AG08396 (cell line): ENCODE measurements at places on chromosomes 5 and 9.

- DNase-seq, result no peak
These were observed 269.1 kb downstream of the EFNA5 start for GRCh38 chr5:107401470-107402122.

- DNase-seq, result no peak
These were observed 209.1 kb downstream of the MAPKAP1 start for GRCh38 chr9:125497906-125498305.

DNA sequence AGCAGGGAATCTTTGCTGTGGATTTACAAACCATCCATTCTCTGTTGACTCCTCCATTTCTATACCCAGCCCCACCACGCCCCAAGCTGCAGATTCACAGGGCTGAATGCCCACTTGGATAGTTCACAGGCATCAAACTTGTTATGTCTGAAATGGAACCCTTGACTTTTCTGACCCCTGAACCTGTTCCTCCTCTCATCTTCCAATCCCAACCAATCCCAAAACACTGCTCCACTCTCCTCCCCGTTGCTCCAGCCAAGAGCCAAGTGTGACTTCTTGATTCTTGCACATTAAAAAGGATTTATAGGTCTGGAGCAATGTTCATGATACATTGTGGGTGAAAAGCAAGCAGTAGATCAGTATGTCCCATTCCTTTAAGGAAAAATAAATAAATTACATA is 145.6 kb downstream of the DAB2IP start:
- DNase-seq, result no peak

- no peak for DNase-seq
These were observed 1.8 kb downstream of the LCNL1 start for GRCh38 chr9:136984464-136985026.

- no peak for DNase-seq
These were observed 6.6 kb downstream of the PSAT1 start for GRCh38 chr9:78303377-78304062.

GRCh38 chr5:1175801-1176472 is 25.5 kb upstream of the SLC6A19 start:
- no peak for DNase-seq

DNA sequence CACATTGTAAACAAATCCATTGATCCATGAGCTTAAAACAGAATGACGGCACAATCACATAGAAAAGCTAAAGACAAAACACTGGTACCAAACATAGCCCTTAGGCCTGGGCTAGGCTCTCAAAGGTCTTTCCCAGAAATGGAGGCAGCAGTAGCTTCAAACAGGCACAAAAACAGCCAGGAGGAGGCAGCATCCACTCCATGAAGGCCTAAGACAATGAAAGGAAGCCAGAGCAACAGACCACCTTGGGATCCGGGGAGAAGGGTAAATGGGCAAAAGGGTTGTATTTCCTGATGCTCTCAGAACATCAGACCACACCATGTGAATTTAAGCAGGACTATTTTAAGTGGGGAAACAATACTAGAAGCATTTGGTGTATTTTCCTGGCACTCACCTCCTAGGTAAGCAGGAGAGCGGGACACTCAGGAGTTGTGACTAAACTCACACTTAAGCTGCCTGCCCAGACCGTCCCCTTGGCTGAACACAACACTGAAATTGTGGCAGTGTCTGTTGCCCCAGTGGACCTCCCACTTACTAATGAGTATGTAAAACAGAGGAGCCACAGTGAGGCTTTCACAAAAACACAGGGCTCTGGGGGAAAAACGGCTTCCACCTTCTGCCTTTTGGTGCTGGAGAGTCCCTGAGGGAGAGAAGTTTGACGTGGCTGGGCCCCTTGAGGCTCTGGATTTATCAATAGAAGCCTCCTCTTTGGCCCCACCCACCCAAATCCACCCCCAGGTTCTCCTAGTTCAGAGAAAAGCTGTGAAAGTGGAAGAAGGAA is 11.9 kb downstream of the GNPDA1 start:
- DNase-seq, result no peak

DNA sequence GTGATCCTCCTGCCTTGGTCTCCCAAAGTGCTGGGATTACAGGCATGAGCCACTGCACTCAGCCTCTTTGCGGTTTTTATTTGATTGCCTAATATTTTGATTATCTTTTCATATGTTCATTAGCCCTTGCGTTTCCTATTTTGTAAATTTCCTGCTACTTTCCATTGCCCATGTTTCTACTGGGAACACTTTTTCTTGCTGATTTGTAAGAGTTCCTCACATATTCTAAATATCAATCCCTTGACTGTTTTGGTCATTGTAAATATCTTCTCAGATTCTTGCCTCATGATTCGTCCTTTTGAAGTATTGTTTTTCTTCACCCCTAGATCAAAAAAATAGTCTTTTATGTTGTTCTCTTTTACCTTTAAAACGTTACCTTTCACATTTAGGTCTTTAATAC is 37.9 kb upstream of the TTC1 start:
- DNase-seq, result peak; percentile 66

DNA sequence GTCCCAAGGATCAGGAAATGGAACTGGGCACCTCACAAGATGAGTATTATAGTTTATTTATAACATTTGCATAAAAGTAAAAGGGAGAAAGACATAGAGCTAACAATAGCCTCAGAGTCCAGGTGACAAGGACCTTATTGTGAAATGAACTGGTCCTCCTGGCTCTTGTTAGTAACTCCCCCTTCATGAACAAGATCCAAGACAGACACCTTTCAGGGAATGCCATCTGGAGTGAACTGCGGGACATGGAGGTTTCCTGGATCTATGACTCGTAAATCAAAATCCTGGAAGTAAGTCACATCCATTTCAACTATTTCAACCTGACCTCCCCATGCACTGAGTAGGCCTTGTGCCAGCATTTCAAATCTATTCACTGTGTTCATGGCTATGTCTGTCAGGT is 129.5 kb upstream of the GAS1 start:
- no peak for DNase-seq

GRCh38 chr5:174675916-174676315 is 48.5 kb upstream of the MSX2 start:
- no peak for DNase-seq

- peak; percentile 16 for DNase-seq
These were observed 108.4 kb downstream of the ENTREP1 start for GRCh38 chr9:69433392-69433791.

GRCh38 chr5:144033486-144033885 is 137.0 kb downstream of the YIPF5 start:
- DNase-seq, result no peak

GRCh38 chr5:154737667-154738320 is 17.4 kb upstream of the LARP1 start:
- DNase-seq, result no peak

DNA sequence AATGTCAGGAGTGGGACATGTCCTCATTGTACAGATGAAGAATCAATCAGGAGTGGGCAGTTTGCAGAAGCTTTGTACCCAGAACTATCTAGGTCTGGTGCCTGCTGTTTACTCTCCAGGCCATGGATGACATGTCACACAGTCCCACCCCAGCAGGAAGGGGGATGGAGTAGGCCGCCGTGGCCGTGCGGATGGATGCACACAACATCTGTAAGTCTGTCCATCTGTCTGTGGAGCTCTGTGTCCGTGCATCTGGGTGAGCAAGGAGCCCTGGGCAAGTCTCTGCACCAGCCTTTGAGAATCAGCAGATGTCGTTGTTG is 311.5 kb upstream of the IRX4 start:
- no peak for DNase-seq

DNA sequence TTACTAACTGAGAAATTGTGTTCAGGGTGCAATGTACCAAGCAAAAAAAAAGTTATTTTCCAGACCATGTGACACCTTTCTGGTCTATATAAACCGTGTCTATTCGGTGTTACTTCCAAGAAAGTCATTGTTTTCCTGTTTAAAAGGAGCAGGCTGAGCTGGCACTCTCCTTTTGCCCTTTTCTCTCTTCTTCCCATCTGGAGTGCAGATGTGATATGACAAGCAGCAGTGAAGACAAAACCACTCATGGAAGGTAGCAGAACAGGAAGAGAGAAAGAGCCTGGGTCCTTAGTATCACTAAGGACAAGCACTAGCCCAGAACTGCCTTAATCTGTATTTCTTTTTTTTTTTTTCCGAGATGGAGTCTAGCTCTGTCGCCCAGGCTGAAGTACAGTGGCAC is 25.6 kb downstream of the LYRM7 start:
- no peak for DNase-seq

DNA sequence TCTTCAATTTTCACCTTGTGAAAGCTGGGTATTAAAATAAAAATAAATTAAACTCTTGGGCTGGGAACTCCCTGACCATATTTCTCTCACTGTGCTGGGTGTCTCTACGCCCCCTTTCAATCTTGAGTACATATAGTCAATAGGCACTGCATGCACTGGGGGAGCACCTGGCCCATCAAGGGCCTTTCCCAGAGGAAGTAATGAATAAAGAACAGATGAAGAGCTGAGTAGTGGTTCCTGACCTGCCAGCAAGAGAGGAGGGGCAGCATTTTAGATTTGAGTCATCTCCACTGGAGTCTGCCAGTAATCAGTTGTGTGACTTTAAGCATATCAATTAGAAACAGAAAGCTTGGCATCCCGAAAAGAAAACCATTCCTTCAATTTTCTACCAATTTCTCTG is 6.2 kb downstream of the MAPKAP1 start:
- DNase-seq, result no peak

- DNase-seq, result no peak
These were observed 76.7 kb downstream of the GRAMD2B start for GRCh38 chr5:126499853-126500342.

DNA sequence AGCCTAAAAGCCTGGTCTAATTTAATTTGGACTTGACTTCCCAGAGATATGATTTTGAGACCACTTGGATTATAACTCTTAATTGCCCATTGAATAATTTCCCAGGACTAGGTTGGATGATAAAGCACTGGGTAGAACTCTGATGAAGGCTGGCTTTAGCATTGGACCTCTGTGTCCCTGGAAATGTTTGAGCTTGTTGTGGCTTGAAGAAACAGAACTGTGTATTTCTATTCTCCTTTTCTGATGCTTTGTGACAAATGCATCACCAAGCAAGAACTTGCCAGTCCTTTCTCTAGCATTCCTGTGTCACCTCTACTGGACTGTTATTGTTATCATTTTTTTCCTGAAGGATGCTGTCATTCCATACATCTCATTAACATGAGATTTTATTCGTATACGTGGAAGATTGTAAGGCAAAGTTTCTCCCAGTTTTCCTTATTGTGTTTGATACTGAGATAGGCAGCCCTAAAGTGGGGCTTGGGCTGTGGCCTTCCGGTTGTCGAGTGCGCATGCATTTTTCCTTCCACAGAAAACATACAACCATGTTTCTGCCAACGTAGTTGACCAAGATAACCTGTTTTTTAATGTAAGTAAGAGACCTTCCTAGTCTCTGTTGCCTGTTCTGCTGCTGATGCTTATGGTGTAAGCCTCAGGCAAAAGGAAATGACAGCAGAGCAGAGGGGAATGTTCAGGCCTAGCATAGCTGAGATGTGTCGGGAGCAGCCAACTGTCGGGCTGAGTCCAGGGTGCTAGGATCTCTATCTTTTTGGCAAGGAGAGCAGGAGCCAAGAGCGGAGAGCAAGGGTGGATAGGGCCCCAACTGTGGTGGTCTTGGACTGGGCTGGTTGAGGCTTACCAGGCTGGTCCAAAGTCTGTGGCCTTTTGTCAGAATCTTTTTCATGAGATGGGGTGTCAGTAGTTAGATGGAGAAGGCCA is 2.3 kb downstream of the NTRK2 start:
- DNase-seq, result no peak

- DNase-seq, result no peak
These were observed 307.7 kb upstream of the TLE4 start for GRCh38 chr9:79264041-79264440.

DNA sequence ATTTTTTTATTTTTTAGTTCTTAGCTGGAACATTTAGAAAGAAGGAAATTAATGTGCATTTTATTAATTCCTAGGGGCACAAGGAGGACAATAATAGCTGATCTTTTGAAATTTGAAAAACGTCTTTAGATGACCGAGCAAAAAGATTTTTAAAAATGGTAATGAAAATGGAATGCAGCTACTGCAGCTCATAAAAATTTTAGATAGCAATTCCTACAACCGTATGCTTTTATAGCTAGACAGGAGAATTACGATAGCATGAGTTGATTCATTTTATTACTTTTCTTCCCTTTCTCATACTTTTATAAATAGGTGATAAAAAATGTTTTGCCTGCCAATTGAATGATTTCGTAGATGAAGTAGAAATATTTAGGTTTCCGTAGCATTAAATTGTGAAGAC is 13.7 kb upstream of the RUFY1 start:
- no peak for DNase-seq

DNA sequence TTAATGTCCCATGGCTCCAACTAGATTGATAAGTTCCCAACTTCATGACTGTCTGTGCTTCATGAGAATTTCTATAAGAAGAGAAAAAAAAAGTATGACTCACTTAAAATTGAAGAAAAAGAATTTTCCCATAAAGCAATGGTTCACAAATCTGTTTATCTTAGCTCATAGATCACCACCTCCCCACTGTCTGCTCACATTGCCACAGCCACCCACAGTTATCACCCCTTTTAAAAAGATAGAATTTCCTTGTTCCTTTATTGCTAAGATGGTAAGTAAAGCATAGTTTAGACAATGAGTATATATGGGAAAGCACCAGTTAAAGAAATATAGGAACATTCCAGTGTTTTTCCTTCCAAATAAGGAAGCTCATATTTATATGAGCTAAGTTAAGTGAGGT is 67.1 kb downstream of the ALDH7A1 start:
- no peak for DNase-seq

DNA sequence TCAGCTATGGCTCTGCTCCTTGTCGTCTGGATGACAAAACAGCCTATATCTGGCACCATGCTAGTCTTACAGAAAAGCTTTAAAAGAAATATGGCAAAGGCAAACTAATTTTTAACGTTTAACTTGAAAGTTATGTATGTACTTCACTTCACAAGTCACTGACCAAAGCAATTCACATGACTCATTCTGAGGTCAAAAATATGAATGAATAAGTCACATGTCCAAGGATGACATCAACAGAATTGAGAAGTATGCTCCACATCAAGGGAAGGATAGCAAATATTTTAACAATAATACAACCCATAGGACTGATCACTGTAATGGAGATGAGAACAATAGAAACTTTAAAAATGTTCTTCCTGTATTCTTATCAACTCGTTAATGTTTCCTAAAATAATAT is 1072.6 kb upstream of the NUDT12 start:
- no peak for DNase-seq

- DNase-seq, result no peak
These were observed 19.2 kb downstream of the BHMT start for GRCh38 chr5:79130781-79131180.

DNA sequence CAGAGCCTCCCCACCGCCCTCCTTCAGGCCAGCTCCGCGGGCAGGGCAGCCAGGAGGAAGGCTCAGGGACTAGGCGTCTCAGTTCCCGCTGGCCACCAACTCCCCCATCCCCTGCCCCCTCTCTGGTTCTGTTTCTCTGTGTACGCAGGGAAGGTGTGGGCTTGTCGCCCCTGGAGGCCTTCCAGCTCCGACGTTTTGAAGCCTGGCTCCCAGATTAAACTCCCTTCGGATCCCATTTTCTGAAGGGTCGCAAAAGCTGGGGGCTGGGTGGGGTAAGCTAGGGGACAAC is 346 bp downstream of the ATOX1 start:
- DNase-seq, result peak; percentile 31

- DNase-seq, result no peak
These were observed 14.6 kb downstream of the CETN3 start for GRCh38 chr5:90395005-90395404.
